ENCODE measurements at places on chromosomes 2 and 18.

DNA sequence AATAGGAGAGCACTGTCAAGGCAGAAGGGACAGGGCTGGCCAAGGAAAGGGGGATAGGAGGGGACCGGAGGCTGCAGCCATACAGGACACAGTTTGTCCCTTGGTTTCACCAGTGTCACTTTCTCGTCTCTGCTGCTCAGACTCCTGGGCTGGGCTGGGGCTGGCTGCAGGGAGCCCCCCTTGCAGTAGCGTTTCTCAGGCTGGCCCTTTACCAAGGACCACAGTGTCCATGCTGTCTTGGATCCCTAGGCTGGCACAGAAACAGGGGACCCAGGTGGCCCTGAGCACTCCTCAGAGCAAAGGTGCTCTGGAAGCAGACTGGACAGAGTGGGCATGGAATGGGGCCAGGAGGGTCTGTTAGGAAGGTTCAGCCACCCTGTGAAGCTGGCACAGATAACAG, 34.8 kb downstream of the ATOH8 start:
- DNase-seq: no peak

DNA sequence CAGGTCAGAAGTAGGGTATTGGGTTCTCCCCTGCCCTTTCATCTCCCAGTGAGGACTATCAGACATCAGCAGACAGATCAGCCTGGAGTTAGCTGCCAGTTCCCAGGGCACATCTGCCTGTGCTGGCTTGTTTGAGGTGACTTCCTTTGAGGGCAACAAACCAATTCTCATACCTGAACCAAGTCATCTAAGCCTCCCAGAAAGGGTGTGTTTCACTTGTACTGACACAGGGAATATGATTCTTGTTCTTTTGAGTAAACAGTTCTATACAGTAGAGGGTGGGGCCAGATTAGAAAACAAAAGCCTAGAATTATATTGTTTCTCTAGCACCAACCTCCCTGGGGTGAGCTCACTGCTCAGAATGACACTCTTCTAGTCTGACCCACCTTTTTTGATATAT, 591.9 kb downstream of the SLC4A3 start:
- no peak for DNase-seq

DNA sequence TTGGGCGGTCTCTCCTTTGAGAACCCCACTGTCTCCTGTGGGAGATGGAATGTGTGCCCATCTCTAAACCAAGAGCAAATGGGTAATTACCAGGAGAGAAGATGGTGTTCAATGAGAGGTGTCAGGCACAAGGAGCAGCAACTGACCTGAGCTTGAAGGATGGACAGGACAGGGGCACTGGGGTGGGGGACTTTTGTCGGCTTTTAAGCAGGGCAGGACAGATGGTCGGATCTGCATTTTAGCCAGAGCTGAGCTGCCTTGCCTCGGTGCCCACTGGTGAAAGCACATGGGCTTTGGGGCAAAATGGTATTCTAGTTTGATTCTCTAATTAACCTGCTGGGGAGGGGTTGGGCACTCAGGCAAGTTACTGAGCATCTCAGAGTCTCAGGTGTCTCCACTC, 98.0 kb downstream of the INHBB start:
- no peak for DNase-seq

GRCh38 chr2:177872286-177872685, 200.3 kb downstream of the PDE11A start:
- no peak for DNase-seq

DNA sequence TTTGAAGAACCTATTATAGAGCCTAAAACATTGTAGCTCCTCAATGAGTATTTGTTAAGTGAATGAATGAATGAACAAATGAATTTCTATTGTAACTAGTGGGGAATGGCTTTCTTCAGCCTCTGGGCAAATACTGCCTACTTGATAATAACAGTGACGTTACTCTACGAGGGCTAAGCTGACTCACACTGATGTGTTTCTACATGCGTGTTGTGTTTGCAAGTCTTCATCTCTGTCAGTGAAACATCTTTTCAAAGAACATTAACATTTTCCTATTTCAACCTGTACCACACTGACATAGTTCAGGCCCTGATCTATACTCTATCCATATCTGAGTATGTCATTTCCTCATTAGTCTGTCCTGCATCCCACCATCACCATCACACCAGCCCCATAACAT, 319.9 kb upstream of the ACVR2A start:
- no peak for DNase-seq

- no peak for DNase-seq
Measured at GRCh38 chr2:169822785-169823392, 1.8 kb downstream of the METTL5 start.

DNA sequence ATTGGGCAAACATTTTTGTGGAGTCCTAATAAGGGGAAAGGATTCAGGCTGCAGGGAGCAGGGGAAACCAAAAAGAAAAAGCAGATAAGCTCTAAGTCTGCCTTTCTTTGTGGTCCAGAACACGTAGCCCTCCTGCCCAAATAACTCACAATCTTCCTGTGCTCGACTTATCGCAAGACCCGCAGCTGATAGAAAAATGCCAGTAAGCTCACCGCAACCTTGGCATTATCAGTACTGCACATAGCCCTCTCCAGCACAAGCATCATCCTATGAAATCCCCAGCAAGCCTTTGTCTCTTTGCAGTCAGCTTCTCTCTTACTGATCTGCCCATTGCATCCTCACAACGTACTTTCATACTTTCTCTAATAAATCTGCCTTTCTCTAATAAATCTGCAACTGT, 202.4 kb upstream of the HNRNPA3 start:
- no peak for DNase-seq

- no peak for DNase-seq
Measured at GRCh38 chr2:174750923-174751441, 13.3 kb downstream of the CHRNA1 start.

DNA sequence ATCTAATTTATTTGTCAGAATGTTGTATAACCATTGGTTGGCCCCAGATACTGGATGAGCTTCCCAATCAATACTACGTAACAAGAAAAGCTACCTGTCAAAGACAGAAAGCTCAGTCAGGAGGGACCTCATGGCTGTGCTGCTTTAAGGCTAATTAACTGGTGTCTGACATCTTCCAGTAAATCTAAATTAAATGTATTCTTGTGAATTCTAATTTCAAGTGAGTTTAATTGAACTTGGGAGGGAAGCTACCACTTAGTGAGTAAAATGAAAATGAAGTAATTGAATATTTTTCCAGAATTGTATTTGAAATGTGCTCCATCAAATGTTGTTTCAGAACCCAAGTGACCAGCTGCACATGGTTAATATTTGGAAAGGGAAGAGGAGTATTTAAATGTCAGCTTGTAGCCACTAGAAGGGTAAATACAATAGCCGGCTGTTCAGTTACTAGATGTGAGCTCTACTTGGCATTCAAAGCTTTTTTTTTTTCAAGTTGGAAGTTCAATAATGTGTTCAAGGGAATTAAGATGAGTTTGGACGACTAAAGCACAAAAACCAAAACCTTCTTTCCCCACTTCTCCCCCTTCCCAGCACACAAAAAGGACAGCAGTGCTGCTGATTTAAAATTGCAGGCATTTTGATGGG, 62.0 kb downstream of the GPR39 start:
- DNase-seq: no peak

DNA sequence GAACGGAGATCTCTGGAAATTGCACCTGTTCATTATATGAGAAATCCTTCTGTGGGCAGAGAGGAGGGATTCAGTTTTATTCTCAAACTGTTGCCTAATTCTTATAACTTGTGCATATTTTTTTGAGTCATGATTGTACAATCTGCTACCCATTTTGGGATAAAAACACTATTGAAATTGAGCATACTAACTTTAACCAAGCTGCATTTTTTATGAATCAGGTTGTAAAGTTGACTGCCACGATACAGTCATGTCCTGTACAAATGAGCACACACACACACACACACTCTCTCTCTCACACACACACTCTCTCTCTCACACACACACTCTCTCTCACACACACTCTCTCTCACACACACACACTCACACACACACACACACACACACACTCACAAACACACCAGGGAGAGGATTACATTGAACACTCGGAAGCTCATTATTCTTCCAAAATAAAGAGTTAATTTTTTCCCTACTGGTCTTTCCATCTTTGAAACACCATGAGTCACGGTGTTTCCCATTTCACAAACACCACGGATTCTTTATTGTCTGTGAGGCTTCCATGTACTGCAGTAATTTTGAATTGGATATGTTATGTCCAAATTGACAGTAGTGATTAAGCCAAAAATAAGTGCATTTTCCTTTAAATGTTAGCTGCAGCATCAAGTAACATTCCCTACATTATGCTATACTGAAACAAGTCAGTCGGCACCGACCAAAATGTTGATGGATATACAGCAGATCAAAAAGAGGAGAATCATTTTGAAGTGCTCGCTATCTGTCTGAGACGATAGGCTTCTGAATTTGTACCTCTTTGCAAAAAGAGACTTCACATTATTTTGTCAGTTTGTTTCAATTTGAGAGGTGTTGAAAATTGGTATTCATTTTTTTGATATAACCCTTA, 216.9 kb downstream of the ARHGAP15 start:
- DNase-seq: no peak

GRCh38 chr2:158191076-158191895, 89.6 kb downstream of the UPP2 start:
- DNase-seq: no peak

All from AG04449 (cell line).